ENCODE measurements at places on chromosomes 7 and 10.

- DNase-seq: no peak
Measured at GRCh38 chr7:67729771-67730170, 733.1 kb downstream of the TYW1 start.

GRCh38 chr7:127239814-127240213 lies 12.9 kb downstream of the GRM8 start:
- no peak for DNase-seq

GRCh38 chr10:3803927-3804741 lies 19.1 kb upstream of the KLF6 start:
- peak; percentile 64 for DNase-seq

DNA sequence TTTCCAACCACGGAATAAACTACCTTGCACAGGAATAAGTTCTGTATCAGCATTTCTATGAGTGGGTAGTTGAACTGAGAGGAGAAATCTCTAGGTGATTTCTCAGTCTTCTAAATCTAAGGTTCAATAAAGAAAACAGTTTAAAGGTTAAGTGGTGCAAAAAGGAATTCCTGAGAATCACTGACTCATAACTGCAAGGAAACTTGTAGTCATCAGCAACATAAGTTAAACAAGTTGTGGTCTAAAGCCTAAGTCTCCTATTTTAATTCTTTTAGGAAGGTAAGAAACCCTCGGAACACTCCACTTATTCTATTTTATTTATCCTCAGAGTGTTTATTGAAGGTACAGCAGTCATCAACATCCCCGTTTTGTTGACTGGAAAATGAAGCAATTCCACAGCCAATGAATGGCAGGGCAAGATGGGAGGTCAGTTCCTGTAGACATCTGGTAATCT lies 92.4 kb upstream of the PIK3CG start:
- no peak for DNase-seq

DNA sequence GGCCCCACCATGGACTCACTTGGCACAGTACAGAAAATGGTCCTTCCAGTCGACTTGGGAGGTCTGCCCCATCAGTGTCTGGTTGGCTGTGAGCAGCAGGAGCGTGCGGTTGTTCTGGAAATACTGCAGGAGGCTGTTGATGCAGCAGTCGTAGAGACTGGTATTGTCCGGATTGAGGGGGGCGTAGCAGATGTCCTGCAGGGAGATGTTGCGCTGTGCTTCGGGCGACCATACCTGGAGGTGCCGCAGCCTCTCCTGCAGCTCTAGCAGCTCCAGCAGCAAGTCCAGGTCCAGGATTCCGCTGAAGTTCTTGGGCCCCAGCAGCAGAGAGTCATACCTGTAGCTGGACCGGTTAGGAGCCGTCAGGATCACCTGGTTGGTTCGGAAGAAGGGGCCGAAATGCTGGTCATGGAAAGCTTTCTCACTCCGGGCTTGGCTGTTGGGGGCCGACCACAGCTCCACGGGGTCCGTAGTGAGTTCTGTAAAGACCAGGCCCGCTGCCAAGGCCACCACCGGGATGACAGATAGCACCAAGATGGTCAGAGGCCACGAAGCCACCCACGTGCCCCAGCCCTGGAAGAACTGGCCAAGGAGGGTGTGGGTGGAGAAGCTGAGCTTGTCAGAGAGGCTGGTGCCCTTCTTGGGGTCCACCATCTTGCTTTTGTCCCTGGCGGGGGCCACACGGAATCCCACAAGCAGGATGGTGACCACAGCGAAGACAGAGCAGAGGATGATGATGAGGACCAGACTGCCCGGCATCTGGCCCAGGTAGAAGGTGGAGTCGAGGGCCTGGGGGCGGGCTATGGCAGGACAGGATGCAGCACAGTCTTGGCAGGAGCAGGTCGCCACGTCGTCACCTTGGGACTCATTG lies 2.1 kb downstream of the NPC1L1 start:
- no peak for DNase-seq

DNA sequence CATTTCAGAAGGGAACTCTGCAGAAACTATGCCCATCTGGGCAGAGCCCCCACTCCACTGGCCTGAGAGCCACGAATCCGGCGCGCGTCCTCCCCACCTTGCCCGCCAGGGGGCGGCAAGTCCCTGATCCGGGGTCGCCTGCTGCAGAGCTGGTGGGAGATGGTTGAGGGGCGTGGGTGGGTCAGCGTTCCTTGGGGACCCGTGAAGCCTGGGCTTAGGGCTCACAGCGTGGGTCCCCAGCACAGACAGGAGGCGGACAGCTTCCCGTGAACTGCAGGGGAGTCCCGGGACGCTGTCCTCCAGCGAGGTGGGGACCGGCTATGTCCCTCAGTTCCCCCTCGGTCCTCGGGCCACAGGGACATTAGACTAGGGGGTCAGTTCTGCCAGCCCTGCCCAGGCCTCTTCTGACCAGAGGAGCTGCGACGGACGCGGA lies 585 bp upstream of the POP7 start:
- DNase-seq: peak; percentile 68

DNA sequence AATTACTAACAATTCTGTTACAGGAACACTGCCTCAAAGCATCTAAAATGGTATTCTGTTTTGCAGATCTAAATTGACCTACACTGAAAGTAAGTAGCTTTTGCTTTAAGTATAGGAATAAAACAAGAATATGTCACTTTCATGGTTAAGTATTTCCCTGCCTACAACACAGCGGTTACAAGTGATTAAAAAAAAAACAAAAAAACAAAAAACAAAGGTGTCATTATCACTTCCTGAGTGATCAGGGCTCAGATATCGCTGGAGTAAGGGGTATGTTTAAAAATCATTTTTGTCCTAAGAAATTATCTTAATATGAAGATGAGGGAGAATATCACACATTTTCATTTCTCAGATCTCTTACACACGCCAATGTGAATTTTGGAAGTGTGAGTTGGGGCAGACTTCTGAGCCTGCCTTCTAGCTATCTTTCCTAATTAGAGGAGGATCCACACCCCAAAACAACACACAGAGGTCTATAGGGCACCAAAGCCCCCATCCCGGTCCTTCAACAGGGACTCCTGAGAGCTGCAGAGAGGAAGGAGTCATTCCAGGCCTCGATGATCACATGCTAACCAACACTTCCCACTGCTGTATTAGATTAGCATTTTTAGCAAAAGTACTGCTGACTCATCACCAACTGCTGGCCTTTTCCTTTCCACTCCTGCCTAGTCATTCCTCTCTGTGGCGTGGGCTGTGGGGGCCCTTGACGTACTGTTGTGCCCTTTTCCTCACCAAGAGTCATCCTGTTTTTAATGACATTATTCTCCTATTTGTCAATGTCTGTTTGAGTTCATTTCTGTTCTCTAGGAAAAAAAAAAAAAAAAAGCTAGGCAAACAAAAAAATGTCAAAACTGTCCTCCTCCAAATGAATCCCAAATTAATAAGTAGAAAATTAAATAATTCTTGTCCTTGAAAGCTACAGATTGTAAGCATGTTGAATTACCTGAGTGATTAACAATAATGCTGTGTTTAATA lies 31.2 kb downstream of the PRTFDC1 start:
- peak; percentile 82 for DNase-seq

DNA sequence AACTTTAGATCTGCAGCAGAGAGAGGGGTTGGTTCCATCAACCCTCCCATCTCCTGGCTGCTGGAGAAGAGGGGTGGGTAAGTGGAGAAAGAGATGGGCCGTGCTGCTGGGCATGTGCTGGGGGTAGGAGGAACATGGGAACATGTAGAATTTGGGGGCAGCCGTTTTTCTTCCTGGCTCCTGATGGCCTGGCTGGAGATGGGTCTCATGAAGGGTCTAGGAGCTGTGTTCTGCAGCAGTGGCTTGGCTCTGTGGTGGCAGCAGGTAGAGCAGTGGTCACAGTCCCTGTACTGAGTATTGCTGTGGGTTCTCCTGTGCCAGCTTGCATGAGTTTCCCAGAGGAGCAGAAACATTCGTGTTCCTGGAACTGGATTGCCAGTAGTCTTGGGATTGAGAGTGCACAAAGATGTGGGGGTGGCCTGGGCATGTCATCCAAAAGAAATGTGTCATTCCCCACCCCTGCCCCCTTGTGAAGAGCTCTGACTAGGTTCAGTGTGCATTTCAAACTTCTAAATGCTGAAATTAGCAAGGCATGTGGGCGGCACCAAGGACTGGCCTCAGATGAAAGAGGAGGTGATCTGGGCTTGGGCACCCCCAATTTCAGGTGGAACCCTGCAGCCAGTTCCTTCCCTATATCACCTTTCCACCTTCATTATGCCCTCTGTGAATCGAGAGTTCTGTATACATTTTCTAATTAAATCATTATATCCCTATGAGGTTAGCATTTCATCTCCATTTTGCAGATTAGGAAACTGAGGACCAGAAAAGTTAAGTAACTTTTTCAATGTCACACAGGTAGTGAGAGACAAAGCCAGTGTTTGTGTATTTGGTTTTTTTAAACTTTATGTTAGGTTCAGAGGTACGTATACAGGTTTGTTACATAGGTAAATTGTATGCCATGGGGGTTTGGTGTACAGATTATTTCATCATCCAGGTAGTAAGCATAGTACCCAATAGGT lies 2.1 kb downstream of the CHST3 start:
- no peak for DNase-seq

DNA sequence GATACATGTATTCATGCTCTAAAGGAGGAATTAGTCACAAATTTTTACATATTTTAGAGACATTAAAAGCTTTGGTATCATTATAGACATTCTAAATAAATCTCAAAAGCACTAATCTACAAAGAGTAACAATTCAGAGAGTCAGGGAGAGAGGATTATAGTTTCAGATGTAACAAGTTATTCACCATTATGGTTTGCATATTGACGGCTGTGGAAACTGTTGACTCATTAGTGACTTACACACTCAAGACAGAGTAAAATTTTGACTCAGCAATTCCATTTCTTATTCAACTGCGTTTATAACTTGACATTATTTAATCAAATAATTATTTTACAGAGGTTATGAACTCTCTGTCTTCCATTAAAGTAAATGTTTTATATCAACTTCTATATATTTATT lies 95.4 kb upstream of the SEMA3C start:
- DNase-seq: no peak

DNA sequence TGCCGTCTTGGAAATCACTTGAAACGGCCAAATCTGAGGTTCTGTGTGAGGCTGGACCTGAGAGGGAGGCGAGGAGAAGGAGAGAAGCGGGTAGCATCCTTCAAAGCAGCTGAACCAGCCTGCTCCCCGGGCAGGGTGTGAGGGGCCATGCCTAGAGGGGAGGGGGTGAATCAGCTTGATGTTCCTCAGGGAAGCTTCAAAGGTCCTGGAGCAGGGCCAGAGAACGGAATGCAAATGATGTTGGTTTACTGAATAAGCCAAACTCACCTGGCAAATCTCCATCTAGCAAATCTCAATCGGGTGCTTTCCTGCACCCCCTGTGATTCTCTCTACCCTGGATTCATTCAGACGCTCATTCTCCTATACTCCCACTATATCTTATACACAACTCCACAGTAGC lies 226.9 kb downstream of the WDR11 start:
- no peak for DNase-seq

DNA sequence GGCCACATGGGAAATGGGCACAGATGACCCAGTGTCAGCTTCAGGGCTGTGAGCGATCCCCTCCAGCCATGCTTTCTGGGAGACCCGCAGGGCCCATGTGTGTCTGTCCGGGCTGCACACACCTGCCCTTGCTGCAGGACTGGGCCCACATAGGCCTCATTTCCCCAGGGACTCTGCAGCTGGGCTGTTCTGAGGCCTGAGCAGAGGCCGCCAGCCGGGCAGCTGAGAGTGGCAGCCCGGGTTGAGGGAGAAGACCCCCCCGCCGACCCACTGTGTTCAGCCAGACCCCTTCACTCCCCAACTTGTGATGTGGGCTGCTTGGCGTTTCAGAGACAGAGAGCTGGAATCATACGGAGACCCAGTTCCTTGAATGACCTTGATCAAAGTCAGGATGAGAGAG lies 50.1 kb upstream of the DPYSL4 start:
- DNase-seq: no peak

GRCh38 chr10:29619241-29619669 lies 15.5 kb downstream of the SVIL start:
- DNase-seq: no peak

DNA sequence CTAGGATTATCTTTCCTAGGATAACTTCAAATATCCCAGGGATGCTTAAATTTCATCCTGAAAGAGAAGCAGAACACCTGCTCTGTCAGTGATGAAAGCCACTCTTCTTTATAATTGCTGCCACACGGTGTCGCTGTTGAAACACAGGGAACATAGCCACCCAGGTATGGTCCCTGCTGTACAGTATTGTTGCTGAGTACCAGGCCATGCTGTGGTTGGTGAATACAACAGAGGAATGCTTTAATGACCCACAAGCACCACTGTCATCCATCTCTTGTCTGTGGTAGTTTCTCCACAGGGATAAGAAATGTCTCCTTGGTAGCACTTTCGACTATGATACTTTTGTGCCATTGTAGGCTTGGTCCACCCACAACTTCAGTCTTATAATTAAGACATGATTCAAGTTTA lies 70.6 kb upstream of the STARD3NL start:
- DNase-seq: peak; percentile 32

DNA sequence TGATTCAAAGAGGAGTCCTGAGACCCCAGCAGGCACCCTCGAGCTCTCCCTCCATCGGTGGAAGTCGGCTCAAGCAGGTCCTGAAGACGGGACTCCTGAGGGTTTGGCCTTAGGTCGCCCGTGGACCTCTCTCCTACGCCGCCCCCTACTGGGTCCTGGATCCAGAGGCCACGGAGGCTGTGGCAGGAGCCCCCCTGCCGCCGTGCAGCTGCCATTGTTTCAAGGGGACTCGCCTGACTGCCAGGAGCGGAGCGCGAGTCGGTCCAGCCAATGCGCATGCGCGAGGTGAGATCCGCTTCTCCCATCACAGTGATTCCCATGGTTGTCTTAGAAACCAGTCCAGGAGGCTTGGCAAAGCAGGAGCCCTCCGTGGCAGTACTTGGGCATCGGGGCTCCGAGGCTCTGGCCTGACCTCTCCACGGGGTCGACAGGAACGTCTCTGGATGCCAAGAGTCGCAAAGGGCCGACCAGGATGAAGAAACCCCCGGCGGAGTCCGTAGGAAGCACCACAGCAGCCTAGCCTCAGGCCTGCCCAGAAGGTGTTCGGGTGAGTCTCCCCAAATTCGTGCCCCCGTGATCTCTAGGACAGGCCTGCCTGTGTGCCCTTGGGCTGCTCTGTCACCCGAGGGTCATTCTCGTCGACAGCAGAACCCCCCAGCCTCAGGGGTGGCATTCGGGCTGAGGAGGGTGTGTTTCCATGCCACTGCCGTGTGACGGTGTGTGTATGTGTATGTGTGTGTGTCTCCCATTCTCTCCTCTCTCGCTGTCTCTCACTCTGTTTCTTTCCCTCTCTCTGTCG lies 322.3 kb downstream of the ZNF716 start:
- DNase-seq: no peak
